ENCODE measurements at places on chromosomes 13 and 19. TPM values are rescaled to one million over a fixed set of nuclear protein-coding genes. Genes with fewer than 3 reads are reported as not detected.
A peak's percentile ranks its signal among the peaks of the same experiment; 100 is the strongest.

DNA sequence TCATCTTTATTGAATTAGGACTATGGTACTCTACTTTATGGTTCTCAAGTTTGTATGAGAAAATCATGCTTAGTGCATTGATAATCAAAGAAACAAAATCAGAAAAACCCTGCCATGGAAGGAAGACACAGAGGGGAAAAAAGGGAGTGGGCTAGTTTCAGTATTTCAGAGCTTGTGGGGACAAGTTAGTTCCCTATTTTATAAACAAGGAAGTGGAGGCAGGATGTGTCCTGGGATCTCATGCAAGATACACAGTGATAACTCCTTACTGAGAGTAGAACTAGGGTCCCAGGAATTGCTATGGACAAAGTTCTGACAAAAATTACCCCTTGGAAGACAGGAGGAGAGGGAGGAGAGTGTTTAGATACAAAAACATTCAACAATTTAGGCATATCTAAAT, 1277.3 kb downstream of the UQCRFS1 start:
- DNase-seq = no peak

The MED29 gene
- total RNA-seq = 47.5 TPM

DNA sequence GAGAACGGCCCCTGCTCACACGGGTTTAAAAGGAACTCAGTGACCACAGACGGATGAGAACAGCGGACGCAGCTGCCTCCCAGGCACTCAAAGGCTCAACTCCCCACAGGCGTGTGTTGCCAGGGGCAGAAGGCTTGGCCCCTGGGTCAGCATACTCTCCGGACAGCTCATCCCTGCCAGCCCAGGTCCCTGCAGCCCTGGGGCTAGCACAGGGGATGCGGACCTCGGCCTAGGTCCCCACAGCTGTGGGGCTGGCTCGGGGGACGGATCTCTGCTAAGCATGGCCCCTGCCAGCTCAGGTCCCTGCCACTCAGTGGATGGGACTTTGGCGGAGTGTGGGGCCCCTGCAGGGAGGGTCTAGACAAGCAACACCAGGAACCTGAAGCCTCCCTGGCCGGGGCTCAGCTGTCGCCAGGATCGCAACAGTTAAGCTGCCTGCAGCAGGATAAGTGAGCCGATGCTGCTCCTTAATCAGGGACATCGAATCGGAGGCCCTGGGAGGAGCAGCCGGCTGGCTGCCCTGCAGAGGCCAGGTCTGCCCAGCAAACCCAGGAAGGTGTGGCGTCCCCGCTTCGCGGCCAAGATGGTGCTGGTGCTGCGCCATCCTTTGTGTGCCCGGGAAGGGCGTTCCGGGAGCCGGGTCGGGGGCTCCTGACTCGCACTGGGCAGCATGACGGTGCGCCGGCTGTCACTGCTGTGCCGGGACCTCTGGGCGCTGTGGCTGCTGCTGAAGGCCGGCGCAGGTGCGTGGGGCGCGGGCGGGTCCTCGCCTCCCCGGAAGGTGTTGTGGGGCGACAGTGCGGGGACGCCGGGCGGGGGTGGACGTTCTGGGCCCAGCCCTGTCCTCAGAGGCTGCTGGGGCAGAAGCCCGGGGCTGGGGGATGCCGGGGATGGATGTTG, 32.5 kb downstream of the MCF2L start:
- no peak for DNase-seq

GRCh38 chr19:49217382-49217781, 59.8 kb downstream of the TRPM4 start:
- DNase-seq = no peak

DNA sequence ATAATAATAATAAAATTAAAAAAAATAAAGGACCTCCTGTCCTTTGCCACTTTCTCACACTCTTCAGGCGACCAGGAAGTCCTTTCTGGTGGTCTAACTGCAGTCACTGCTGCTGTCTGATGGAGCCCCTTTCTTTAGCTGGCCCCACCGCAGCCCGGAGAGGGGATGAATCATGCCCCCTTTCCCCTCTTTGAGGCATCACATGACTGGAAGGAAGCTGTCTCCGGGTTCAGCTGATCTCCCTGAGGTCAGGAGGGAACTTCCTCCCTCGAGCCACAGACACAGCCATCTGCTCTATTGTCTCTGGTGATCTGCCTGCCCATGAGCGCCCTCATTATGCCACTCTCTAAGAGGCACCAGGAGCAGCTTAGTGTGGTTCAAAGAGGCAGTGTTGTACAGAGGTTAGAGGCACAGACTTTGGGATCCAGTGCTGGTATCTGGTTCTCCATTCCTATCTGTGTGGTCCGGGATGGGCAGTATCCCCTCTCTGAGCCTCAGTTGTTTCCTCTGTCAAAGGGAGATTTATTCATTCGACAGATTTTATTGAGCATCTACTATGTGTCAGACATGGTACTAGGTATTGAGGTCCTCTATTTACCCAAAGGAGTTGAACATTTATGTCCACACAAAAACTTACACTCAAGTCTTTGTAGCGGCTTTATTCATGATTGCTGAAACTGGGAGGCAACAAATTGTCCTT, 30.0 kb downstream of the VAV1 start:
- DNase-seq = peak; percentile 84
